ENCODE measurements at places on chromosomes 5 and 9.

- no peak for DNase-seq
Measured at GRCh38 chr9:36939655-36940499, 94.2 kb downstream of the PAX5 start.

DNA sequence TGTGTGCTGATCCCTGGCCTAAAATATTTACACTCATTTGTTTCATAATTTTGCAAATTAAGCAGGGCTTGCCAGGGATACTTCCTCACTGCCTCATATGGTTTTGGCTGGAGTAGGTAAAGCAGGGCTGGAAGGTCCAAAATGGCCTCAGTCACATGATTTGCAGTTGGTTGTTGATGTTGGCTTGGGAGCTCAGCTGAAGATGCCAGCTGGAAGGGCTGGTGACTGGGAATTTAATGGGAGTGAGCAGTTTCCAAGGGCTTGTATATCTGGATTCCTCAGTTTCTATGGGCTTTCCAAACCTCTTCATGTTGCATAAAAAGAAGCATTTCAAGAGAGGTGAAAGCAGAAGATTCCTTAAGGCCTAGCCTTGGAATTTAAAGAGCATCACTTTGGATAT, 729.3 kb downstream of the CDH18 start:
- no peak for DNase-seq

DNA sequence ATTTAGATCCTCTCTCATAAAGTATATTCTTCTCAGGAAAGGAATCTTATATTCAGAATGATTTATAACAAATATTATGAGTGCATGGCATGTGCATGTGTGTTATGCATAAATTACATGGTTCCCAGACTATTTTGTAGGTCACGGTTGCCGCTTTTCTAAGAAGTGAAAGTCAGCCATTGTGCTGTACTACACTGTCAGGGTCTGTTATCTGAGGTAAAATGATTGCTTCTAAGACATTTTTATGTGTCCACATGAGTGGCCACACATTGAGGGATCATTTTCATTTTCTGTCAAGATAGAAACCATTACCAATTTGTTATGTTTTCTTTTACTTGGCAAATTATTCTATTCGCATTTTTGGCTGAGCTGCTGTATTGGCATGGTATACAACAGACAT, 210.8 kb downstream of the CWC27 start:
- DNase-seq = no peak

GRCh38 chr5:126811515-126812198, 34.7 kb downstream of the LMNB1 start:
- DNase-seq = no peak

DNA sequence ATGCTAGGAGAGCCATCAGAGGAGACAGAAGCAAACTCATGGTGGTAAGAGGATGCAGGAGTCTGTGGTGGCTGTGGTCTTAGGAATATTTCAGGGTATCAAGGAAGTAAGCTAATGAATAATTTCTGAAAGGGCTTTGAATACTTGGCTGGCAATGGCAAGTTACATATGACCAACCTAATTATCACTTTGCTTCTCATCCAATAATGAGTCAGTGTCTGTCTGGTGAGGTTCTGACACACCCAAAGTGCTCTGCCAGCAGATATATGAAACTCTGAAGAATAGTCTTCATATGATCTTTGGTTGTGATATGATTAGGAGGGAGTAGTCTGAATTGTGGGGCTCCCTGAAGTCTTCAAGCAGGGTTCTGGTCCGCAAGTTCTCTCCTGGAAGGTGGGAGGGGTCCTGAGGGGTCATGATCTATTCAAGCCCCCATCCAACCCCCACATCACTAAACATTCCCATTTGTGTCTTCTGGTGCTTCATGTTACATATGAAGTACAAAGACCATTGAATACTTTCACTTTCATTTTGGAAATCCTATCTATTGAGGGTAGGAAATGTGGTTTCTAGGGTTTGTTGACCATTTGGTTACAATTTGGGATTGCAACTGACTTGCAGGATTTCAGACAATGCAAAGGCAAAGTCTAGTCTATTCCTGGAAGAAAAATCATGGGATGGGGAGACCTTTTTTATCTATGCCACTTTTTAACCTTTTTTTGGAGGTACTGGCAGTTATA, 199.9 kb upstream of the CDKN2B start:
- DNase-seq = no peak

DNA sequence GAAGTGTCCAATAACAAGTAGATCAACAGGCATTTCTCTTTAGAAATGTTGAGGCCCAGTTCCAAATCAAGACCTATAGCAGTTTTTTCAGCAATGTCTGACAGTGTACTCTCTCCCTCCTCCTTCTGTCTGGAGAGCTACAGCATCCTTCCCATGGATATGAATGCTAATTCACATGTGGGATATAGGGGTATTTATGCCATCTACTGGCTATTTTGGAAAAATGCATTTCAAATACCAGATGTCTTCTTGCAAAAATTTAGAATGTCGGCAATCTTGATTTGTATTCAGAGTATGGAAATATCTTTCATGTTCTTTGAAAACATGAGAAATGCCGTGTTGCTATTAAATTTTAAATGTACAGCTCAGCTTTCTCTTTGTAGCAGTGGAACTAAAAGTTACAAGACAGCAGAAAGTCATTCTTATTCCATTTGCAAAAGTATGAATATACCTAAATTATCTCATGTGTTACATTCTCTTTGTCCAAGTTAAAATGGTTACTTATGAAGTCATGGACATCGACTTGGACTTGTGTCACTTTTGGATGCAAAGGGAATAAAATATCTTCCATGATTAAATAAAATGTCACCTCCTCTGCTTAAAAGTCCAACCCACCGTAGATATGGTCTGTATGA, 647.8 kb downstream of the TAF11L14 start:
- no peak for DNase-seq

- DNase-seq = no peak
Measured at GRCh38 chr5:72991394-72991793, 35.6 kb downstream of the FCHO2 start.

- DNase-seq = no peak
Measured at GRCh38 chr5:140214831-140215230, 39.8 kb downstream of the CYSTM1 start.

- no peak for DNase-seq
Measured at GRCh38 chr9:91271156-91271555, 90.6 kb downstream of the AUH start.

Measured in stimulated activated CD4-positive, alpha-beta T cell treated with anti-CD3 and anti-CD28 coated beads, Interleukin-1b, Interleukin-23, amount 100 ng/mL, for 1 hour (primary cell).